Smooth muscle cell of bladder (primary cell): ENCODE measurements at places on chromosomes 4 and X. TPM values are rescaled to one million over a fixed set of nuclear protein-coding genes. Genes with fewer than 3 reads are reported as not detected.

Gene IGFBP7
- total RNA-seq, result 255 and 405 TPM in 2 replicates

Gene EMCN
- total RNA-seq, result under 0.01 and 0.65 TPM in 2 replicates

Gene ANOS1
- under 0.01 and 0.46 TPM in 2 replicates for total RNA-seq

Gene CXorf65
- total RNA-seq, result not detected in 2 replicates

Gene RTL9
- total RNA-seq, result under 0.01 and 0.14 TPM in 2 replicates

Gene CXCL10
- 0.09 and 0.28 TPM in 2 replicates for total RNA-seq

Gene PLAC8
- under 0.01 and 0.28 TPM in 2 replicates for total RNA-seq

Gene ABCB7
- 18.5 and 19.3 TPM in 2 replicates for total RNA-seq

Gene TKTL2
- total RNA-seq, result under 0.01 TPM in 1 of 2 replicates, not detected in the other

Gene CXXC4
- under 0.01 and 0.09 TPM in 2 replicates for total RNA-seq

Gene HNRNPD
- 17.0 and 19.2 TPM in 2 replicates for total RNA-seq

Gene GPRIN3
- total RNA-seq, result under 0.01 and 0.09 TPM in 2 replicates

Gene USP17L12
- not detected in 2 replicates for total RNA-seq

Gene TRIM75
- total RNA-seq, result not detected in 2 replicates

Gene NLGN3
- under 0.01 and 0.18 TPM in 2 replicates for total RNA-seq

Gene GAB1
- total RNA-seq, result 5.8 and 6.1 TPM in 2 replicates

Gene SYTL4
- 4.3 and 5.5 TPM in 2 replicates for total RNA-seq

Gene NPNT
- total RNA-seq, result 0.09 TPM in 1 of 2 replicates, not detected in the other

Gene FOXP3
- total RNA-seq, result not detected in 2 replicates

Gene SERPINA7
- total RNA-seq, result not detected in 2 replicates

Gene SPANXB1
- not detected in 2 replicates for total RNA-seq

Gene KCNE5
- total RNA-seq, result 0.43 and 0.74 TPM in 2 replicates

Gene SSX2
- not detected in 2 replicates for total RNA-seq

Gene CPLX1
- not detected in 2 replicates for total RNA-seq
